ENCODE measurements at places on chromosomes 5 and 9.
A peak's percentile ranks its signal among the peaks of the same experiment; 100 is the strongest.

- no peaks in the 10 kb centered on the region for H3K27me3 ChIP-seq
- DNase-seq = no peak
- H3K36me3 ChIP-seq = no peaks in the 10 kb centered on the region
- H3K27ac ChIP-seq = no peak overlapping the region
- peaks cover 2% of the 10 kb centered on the region for H3K4me1 ChIP-seq
These were observed 464.3 kb upstream of the PAPPA start for GRCh38 chr9:115689331-115689730.

DNA sequence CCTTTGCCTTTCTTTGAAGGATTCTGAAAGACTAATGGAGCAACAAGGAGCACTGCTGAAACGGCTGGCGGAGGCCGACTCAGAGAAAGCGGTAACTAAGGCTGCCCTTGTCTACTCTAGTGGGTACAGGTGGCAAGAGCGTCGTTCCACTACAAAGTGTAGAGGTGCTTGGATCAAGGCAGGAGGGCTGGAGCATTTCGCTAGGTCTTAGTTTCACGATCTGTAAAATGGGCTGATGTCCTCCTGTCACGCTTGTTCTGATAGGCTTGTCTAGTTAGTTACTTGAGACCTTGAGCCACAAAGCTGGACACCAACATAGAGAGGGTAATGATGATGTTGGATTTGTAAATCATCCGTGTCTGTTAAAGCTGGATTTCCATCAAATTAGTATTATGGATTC, 23.0 kb upstream of the GLE1 start:
- no peak overlapping the region for H3K27ac ChIP-seq
- H3K27me3 ChIP-seq = no peaks in the 10 kb centered on the region
- no peaks in the 10 kb centered on the region for H3K4me1 ChIP-seq
- DNase-seq = no peak

- H3K27ac ChIP-seq = no peak overlapping the region
- H3K27me3 ChIP-seq = peaks cover 15% of the 10 kb centered on the region
- no peaks in the 10 kb centered on the region for H3K36me3 ChIP-seq
- no peak for DNase-seq
- H3K4me1 ChIP-seq = peaks cover 30% of the 10 kb centered on the region
These were observed 2.4 kb upstream of the DOCK8 start for GRCh38 chr9:212297-212696.

DNA sequence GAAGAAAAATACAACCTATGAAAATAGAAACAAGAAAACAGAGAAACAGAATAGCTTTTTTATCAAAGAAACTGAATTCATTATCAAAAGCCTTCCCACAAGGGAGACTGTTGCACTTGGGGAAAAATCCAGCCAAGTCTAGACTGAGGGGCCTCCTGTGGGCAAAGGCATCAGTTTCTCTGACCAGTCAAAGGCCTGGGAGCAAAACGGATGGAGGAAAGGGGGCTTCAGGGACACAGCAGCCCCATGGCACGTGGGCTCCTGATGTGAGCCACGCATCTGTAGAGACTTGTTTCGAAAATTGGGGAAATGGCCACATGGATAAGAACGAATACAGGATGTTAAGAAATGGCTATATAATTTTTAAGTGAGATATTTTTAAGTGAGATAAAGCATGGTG, 21.1 kb downstream of the ZDHHC11B start:
- H3K4me3 ChIP-seq = no peak overlapping the region
- no peaks in the 10 kb centered on the region for H3K27me3 ChIP-seq
- H3K27ac ChIP-seq = no peak overlapping the region
- DNase-seq = peak; percentile 38

DNA sequence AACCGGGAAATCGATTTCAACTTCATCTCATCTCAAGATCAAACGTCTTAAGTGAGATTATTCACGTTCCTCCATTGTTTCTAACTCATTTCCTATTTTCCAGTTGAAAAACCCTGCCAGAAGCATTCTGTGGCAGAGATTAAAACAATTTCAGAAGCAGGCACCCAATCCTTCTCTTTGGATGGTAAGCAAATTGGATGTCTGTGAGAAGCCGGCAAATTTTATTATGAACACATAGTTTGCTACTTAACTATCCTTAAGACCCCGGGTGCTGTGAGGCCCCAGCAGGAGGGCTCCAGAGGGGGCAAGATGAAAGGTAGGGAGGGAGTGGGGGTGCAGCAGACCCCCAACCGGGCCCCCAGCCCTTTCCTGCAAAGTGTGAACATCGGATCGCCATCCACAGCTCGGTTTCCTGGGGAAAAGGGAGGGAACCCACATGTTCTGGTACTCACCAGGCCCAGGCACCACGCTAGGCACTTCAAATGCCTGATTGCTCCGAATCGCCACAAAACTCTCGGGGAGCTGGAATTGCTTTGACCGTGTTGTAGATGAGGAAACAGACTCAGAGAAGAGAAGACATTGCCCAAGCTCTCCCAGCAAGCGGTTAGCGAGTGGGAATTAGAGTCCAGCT, 167.1 kb upstream of the MVB12B start:
- no peaks in the 10 kb centered on the region for H3K36me3 ChIP-seq
- no peak for DNase-seq
- peaks cover 25% of the 10 kb centered on the region for H3K27me3 ChIP-seq
- H3K4me3 ChIP-seq = no peak overlapping the region

GRCh38 chr9:131773911-131774379, 34.1 kb upstream of the RAPGEF1 start:
- H3K36me3 ChIP-seq = no peaks in the 10 kb centered on the region
- H3K4me1 ChIP-seq = no peaks in the 10 kb centered on the region
- H3K4me3 ChIP-seq = no peak overlapping the region

DNA sequence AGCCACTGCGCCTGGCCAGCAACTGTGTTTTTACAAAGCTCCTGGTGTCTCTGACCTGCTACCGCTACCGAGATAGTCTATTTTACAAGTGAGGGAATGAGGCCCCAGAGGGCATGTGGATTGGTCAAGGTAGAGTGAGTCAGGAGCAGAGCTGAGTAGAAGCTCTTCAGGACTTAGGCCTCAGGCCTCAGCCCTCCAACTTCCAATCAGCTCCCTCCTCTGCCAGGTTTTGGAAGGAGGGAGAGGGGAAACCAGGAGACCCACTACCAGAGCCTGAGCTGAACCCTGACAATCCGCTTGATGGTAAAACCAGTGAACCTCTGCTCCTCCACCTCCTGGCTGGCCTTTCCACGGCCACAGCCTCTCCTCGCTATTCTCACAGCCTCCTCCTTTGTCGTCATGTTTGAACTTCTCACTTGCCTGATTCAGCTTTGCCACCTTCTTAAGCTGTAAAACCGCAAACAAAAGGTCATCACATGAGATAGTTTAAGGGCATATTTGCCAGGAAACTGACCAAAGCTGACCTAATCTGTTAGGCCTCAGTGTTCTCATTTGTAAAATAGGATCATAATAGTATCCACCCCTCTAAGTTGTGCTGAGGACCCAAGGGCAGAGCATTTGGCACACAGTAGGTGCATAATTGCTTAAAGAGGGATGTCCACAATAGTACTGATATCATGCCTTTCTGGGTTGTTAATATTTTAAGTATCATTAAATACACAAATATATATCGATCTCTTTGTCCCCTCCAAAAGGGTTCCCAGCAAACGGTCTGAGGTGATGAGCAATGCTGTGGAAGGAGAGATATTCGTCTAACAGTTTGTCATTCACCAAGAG, 1.7 kb downstream of the TRAF1 start:
- no peaks in the 10 kb centered on the region for H3K36me3 ChIP-seq
- H3K27ac ChIP-seq = no peak overlapping the region
- H3K4me1 ChIP-seq = peaks cover 34% of the 10 kb centered on the region
- no peak overlapping the region for H3K4me3 ChIP-seq
- no peaks in the 10 kb centered on the region for H3K27me3 ChIP-seq

- no peak overlapping the region for H3K4me3 ChIP-seq
- peaks cover 73% of the 10 kb centered on the region for H3K4me1 ChIP-seq
- no peaks in the 10 kb centered on the region for H3K36me3 ChIP-seq
- H3K27ac ChIP-seq = peak overlapping the region; percentile 82
- no peaks in the 10 kb centered on the region for H3K27me3 ChIP-seq
These were observed 35.2 kb downstream of the PIK3R1 start for GRCh38 chr5:68250661-68251298.

GRCh38 chr9:94029932-94030317, 54.3 kb upstream of the PTPDC1 start:
- no peak for DNase-seq
- peak overlapping the region; percentile 83 for H3K4me3 ChIP-seq
- H3K4me1 ChIP-seq = peaks cover 27% of the 10 kb centered on the region
- no peaks in the 10 kb centered on the region for H3K36me3 ChIP-seq
- peak overlapping the region; percentile 81 for H3K27ac ChIP-seq
- no peaks in the 10 kb centered on the region for H3K27me3 ChIP-seq

GRCh38 chr5:6590581-6590980, 42.3 kb downstream of the NSUN2 start:
- H3K4me3 ChIP-seq = no peak overlapping the region
- H3K27me3 ChIP-seq = no peaks in the 10 kb centered on the region
- no peaks in the 10 kb centered on the region for H3K4me1 ChIP-seq
- DNase-seq = no peak
- no peak overlapping the region for H3K27ac ChIP-seq

- H3K4me1 ChIP-seq = peaks cover 18% of the 10 kb centered on the region
- no peak overlapping the region for H3K27ac ChIP-seq
- H3K36me3 ChIP-seq = no peaks in the 10 kb centered on the region
- H3K27me3 ChIP-seq = no peaks in the 10 kb centered on the region
These were observed 75.8 kb downstream of the FGF18 start for GRCh38 chr5:171495122-171495700.

DNA sequence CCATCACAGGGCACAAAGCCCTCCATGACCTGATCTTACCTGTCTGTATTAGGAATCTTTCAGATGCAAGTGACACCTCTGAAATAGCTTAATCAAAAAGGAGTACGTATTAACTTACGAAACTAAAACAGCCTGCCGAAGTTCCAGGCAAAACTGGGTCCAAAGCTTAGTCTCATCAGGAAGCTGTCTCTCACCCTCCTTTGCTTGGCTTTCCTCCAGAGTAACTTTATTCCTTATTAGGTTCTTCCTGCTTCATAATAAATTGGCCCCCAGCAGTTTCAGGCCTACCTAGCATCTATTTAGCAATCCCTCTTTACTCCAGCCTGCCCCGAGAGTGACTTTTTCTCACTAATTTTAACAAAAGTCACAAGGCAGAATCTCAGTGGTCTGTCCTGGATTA, 58.4 kb upstream of the STK32A start:
- H3K4me3 ChIP-seq = no peak overlapping the region
- no peak overlapping the region for H3K27ac ChIP-seq
- H3K36me3 ChIP-seq = no peaks in the 10 kb centered on the region
- no peaks in the 10 kb centered on the region for H3K4me1 ChIP-seq
- H3K27me3 ChIP-seq = no peaks in the 10 kb centered on the region

GRCh38 chr5:137260820-137261695, 238.1 kb downstream of the SPOCK1 start:
- H3K27me3 ChIP-seq = peaks cover 1% of the 10 kb centered on the region
- no peak overlapping the region for H3K4me3 ChIP-seq
- no peak for DNase-seq
- no peak overlapping the region for H3K27ac ChIP-seq

GRCh38 chr5:4700069-4700468, 440.1 kb upstream of the ADAMTS16 start:
- no peaks in the 10 kb centered on the region for H3K27me3 ChIP-seq
- no peaks in the 10 kb centered on the region for H3K36me3 ChIP-seq
- no peak for DNase-seq
- no peak overlapping the region for H3K27ac ChIP-seq
- peaks cover 10% of the 10 kb centered on the region for H3K4me1 ChIP-seq
- no peak overlapping the region for H3K4me3 ChIP-seq

- H3K4me1 ChIP-seq = no peaks in the 10 kb centered on the region
- H3K4me3 ChIP-seq = no peak overlapping the region
- H3K36me3 ChIP-seq = no peaks in the 10 kb centered on the region
- H3K27me3 ChIP-seq = no peaks in the 10 kb centered on the region
- no peak overlapping the region for H3K27ac ChIP-seq
These were observed 688.2 kb downstream of the CETN3 start for GRCh38 chr5:89721353-89721752.

- H3K27me3 ChIP-seq = no peaks in the 10 kb centered on the region
- no peaks in the 10 kb centered on the region for H3K4me1 ChIP-seq
- no peak overlapping the region for H3K27ac ChIP-seq
- DNase-seq = no peak
- no peak overlapping the region for H3K4me3 ChIP-seq
- no peaks in the 10 kb centered on the region for H3K36me3 ChIP-seq
These were observed 122.5 kb downstream of the MCTP1 start for GRCh38 chr5:95162231-95162992.

DNA sequence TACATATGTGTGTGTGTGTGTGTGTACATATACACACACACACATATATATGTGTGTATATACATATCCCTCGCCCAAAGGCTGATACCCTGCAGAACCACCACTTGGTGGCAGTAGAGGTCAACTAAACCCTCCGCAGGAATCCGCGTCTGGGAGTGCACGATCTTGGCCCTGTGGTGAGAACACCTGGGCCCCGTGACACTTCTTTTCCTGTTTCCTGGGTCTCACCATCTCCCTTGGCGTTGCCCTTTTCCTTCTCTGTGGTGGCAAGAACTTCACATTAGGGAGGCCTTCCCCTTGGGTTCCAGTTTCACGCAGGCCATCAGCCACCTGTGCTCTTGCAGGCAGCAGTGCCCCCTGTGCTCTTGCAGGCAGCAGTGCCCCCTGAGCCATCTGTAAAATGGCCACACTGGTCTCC, 8.2 kb downstream of the IL9 start:
- H3K4me3 ChIP-seq = no peak overlapping the region
- DNase-seq = peak; percentile 73
- no peaks in the 10 kb centered on the region for H3K36me3 ChIP-seq
- H3K27me3 ChIP-seq = peaks cover 4% of the 10 kb centered on the region
- peaks cover 10% of the 10 kb centered on the region for H3K4me1 ChIP-seq

All from suprapubic skin (tissue), 4 donors.